ENCODE measurements at places on chromosomes 4 and X.

DNA sequence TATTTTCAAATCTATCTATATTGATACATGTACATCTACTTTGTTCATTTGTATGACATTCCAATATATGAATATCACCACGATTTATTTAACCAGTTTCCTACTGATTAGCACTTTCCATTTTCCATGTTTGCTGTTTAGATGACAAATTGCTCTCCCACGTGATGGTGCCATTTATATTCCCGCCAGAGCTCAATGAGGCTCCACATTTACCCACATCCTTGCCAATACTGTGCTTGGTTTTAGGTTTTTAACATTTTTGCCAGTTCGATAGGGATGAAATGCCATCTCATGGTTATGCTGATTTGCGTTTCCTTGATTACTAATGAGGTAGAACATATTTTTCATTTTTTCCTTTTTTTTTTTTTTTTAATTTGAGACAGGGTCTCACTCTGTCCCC lies 86.7 kb upstream of the TRIM2 start:
- no peak overlapping the region for H3K4me3 ChIP-seq
- no peak overlapping the region for H3K27ac ChIP-seq
- no peak for DNase-seq
- H3K4me1 ChIP-seq = peaks cover 48% of the 10 kb centered on the region
- H3K36me3 ChIP-seq = no peaks in the 10 kb centered on the region
- H3K27me3 ChIP-seq = no peaks in the 10 kb centered on the region

DNA sequence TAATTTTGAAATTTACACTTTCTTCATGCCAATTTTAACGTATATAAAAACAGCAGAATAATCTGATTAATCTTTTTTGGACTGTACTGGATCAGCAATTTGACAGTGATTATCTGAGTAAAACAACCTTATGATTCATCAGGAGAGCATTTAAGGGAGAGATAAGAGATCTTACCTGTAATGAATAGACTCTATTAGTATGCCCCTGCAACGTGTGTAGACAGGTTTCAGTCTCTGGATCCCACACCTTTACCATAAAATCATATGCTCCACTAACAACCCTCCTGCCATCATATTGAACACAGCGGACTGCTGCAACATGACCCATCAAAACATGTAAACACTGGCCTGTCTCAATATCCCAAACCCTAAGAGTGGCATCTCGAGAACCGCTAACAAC lies 210.1 kb downstream of the FBXW7 start:
- no peaks in the 10 kb centered on the region for H3K27me3 ChIP-seq
- H3K36me3 ChIP-seq = peaks cover 65% of the 10 kb centered on the region
- H3K4me3 ChIP-seq = no peak overlapping the region
- no peak overlapping the region for H3K27ac ChIP-seq
- DNase-seq = no peak
- H3K4me1 ChIP-seq = no peaks in the 10 kb centered on the region

DNA sequence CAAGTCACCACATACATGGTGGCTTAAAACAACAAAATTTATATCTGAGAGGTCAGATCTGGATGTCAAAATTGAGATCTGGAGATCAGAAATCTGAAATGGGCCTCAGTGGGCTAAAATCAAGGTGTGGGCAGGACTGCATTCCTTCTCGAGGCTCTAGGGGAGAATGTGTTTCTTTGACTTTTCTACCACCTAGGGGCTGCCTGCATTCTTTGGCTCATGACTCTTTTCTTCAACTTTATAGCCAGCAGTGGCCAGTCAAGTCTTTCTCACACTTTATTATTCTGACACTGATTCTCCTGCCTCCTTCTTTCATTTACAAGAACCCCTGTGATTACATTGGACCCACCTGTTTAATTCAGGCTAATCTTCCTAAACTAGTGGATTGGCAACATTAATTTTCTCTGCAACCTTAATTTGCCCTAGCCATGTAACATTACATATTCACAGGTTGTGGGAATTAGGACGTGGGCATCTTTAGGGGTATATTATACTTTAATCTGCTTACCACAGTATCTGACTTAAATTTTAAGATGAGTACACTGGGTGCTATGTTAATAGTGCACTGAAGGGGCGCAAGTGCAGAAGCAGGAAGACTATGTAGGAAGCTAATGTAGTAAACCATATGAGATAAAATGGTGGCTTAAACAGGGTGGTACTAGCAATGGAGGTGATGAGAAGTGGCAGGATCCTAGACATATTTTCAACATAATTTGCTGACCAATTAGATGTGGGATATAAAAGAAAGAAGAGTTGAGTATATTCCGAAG lies 188.0 kb downstream of the SLC4A4 start:
- H3K4me3 ChIP-seq = no peak overlapping the region
- no peak for DNase-seq
- H3K27me3 ChIP-seq = no peaks in the 10 kb centered on the region
- no peaks in the 10 kb centered on the region for H3K4me1 ChIP-seq

DNA sequence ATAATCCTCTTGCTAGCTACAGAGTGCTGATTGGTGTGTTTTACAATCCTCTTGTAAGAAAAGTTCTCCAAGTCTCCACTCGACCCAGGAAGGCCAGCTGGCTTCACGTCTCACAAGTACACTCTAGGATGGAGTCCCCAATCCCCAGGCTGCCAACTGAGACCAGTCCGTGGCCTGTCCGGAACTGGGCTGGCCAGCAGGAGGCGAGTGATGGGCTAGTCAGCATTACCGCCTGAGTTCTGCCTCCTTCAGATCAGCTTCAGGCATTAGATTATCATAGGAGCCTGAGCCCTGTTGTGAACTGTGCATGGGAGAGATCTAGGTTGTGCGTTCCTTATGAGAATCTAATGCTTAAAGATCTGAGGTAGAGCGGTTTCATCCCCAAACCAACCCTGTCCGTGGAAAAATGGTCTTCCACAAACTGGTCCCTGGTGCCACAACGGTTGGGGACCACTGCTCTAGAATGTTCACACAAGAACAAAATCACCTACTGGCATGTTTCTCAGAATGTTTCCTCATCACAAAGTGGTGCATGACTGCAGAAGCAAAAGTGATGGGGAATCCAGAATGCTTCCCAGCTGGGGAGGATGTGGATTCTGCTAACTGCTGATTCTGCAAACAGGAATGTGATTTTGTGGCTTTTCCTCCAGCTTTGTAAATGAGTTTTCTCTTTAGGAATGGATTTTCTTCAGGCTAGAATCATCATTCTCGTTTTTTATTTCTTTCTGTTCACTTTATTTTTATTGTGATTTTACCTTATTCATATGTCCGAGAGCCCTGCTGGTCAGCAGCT lies 40.9 kb downstream of the SEPTIN11 start:
- no peaks in the 10 kb centered on the region for H3K36me3 ChIP-seq
- no peaks in the 10 kb centered on the region for H3K27me3 ChIP-seq

DNA sequence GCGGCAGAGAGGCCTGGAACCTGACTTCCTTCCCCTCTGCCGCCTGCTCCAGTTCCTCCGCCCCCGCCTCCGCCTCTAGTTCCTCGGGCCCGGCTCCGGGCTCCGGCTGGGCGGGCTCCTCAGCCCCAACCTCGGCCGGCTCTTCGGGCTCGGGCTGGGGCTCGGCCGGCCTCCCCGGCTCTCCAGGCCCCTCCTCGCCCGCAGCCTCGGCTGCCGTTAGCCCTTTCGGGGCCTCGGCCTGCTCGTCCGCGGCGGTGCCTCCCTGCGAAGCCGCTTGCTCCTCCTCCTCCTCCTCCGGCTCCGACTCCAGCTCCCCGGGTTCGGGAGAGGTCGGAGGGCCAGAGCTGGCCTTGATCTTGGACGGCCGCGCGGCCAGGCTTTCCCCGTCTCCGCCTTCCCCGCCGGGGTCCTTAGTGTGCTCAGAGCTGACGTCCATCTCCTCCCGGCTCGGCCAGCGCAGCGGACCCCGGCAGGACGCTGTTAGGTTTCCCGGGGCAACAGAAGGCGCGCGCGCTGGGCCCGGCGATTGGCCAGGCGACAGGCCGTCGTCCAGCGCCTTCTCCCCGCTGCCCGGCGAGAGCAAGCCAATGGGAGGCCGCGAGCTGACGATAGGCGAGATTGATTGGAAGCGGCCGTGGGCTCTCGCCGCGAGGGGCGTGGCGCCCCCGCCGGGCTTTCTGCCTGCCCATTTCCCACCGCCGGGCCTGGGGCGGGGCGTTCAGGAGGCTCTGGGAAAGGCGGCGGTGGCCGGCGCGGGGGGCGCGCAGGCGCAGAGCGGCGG lies 479 bp upstream of the TADA2B start:
- peak overlapping the region; percentile 50 for H3K27ac ChIP-seq
- peaks cover 51% of the 10 kb centered on the region for H3K4me1 ChIP-seq
- H3K4me3 ChIP-seq = peak overlapping the region; percentile 78
- no peaks in the 10 kb centered on the region for H3K36me3 ChIP-seq
- peak; percentile 90 for DNase-seq

- no peaks in the 10 kb centered on the region for H3K36me3 ChIP-seq
- no peaks in the 10 kb centered on the region for H3K27me3 ChIP-seq
- no peak for DNase-seq
- no peak overlapping the region for H3K27ac ChIP-seq
- no peak overlapping the region for H3K4me3 ChIP-seq
- H3K4me1 ChIP-seq = no peaks in the 10 kb centered on the region
Measured at GRCh38 chr4:6291784-6292297, 22.2 kb downstream of the WFS1 start.

DNA sequence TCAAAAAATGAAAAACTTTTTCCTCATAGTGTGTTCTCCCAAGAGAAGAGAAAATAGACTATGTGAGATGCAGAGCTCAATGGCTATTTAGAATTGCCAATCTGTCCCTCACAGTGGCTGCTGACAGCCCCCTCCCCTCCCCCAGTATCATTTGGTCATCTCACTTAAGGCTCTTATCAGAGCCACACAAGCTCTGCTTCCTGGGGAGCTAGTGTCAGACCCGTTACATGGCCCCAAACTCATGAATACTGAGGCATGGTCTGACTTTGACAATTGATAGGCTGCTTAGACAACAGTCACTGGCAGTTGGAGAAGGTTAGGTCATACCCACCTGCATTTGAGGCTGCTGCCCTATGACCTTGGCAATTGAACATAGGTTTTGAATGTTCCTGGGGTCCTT lies 15.3 kb downstream of the RNF150 start:
- no peak overlapping the region for H3K27ac ChIP-seq
- no peaks in the 10 kb centered on the region for H3K4me1 ChIP-seq

DNA sequence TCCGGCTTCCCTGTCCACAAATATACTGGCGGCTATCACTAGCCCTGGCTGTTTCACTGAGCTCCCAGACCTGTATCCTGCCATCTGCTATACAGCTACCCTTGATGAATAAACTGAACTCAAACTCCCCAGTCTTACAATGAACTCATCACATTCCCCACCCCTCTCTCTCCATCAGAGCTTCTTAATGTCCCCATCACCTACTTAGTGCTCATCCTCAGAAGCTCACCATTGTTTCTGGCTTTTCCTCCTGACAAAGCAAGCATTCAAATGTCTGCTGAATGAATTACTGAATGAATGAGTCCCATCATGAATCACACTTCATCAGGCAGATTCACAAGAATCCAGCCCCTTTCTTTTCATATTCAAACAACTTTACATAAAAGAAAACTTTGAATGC lies 5.7 kb upstream of the DGAT2L6 start:
- H3K36me3 ChIP-seq = no peaks in the 10 kb centered on the region
- H3K4me3 ChIP-seq = no peak overlapping the region
- DNase-seq = no peak
- H3K4me1 ChIP-seq = no peaks in the 10 kb centered on the region

- no peak overlapping the region for H3K4me3 ChIP-seq
- H3K4me1 ChIP-seq = no peaks in the 10 kb centered on the region
- DNase-seq = no peak
- H3K36me3 ChIP-seq = no peaks in the 10 kb centered on the region
- no peak overlapping the region for H3K27ac ChIP-seq
- no peaks in the 10 kb centered on the region for H3K27me3 ChIP-seq
Measured at GRCh38 chrX:94871640-94872039, 1197.6 kb downstream of the FAM133A start.

DNA sequence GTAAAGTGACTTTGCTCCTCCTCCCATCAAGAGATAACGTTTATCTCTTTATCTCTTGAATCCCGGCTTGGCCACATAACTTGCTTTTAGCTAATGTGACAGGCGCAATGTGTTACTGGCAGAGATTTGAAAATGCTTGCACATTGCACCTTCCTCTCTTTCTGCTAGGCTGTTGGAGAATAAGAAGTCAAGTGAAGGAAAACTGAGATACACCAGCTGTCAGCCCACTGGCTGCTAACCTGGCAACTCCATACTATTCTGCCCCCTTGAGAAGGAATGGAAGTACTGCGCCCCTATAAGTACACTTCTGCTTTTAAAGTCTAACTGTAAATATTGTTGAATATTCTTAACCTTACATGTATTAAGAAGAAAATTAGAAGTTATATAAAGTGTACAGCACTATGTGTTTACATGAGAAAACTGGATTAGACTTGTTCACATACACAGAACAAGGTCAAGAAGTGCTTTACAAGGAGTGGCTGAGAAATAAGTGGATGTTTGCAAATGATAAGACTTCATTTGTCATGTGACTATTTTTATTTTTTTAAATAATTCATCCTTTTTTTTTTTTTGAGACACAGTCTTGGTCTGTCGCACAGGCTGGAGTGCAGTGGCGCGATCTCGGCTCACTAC lies 424.5 kb upstream of the CTSO start:
- no peak for DNase-seq
- no peak overlapping the region for H3K4me3 ChIP-seq
- H3K36me3 ChIP-seq = no peaks in the 10 kb centered on the region
- no peak overlapping the region for H3K27ac ChIP-seq

GRCh38 chr4:105483840-105484239 lies 10.0 kb upstream of the PPA2 start:
- no peaks in the 10 kb centered on the region for H3K27me3 ChIP-seq
- no peak overlapping the region for H3K4me3 ChIP-seq
- H3K36me3 ChIP-seq = no peaks in the 10 kb centered on the region
- no peaks in the 10 kb centered on the region for H3K4me1 ChIP-seq
- H3K27ac ChIP-seq = no peak overlapping the region

- DNase-seq = no peak
- no peaks in the 10 kb centered on the region for H3K36me3 ChIP-seq
- no peak overlapping the region for H3K4me3 ChIP-seq
- H3K27me3 ChIP-seq = peaks cover 3% of the 10 kb centered on the region
- peaks cover 8% of the 10 kb centered on the region for H3K4me1 ChIP-seq
Measured at GRCh38 chr4:52036886-52037530, 1.1 kb downstream of the SGCB start.

- peaks cover 19% of the 10 kb centered on the region for H3K4me1 ChIP-seq
- peak overlapping the region; percentile 13 for H3K4me3 ChIP-seq
- DNase-seq = no peak
- no peaks in the 10 kb centered on the region for H3K36me3 ChIP-seq
Measured at GRCh38 chrX:17655211-17656034, 81.9 kb upstream of the SCML1 start.
